Stimulated activated CD8-positive, alpha-beta memory T cell treated with anti-CD3 and anti-CD28 coated beads, Interleukin-15, amount 100 ng/mL, for 48 hours (primary cell): ENCODE measurements at places on chromosomes 12 and 14.

DNA sequence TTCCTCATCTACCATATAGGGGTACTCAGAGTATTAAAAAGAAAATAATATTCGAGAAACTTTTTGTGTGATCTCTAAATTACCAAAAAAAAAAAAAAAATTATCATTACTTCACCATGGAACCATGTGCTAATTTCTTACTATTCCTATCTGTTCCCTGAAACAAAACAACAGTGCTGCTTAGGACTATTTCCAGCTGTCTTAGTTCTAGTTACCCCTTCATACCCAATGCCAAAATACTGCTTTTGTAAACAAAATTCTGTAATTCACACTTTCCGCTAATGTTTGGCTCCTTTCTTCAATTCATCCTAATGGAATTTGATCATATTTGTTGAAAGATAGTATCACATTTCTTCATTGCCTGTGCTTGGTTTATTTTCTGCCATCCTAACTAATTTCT, 470.2 kb downstream of the BTG1 start:
- DNase-seq: no peak

GRCh38 chr14:41604721-41605531, 1.8 kb upstream of the LRFN5 start:
- DNase-seq: no peak

- no peak for DNase-seq
Measured at GRCh38 chr12:45730348-45731189, 1.1 kb downstream of the ARID2 start.

- no peak for DNase-seq
Measured at GRCh38 chr12:6575648-6576047, 7.6 kb upstream of the NOP2 start.

- no peak for DNase-seq
Measured at GRCh38 chr12:84247931-84248330, 664.7 kb downstream of the SLC6A15 start.

- DNase-seq: no peak
Measured at GRCh38 chr12:94721173-94721572, 70.8 kb upstream of the TMCC3 start.

DNA sequence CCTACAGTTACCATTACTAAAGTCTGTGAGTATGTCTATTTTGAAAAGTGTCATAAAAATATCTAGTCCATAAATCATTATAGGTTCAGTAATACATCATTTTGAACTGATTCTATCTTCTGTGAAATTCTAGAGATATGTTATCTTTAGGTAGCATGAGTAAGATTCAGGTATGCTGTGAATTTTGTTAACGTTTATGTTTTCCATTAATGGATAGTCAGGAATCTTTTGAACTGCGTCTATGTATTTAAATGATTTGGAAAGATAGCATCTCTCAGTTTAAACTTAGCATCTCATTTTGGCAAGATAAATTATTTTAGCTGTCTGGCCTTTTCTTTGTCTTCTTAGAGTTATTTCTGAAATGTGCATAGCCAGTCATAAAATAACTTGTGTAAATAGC, 8.3 kb downstream of the ALG10B start:
- no peak for DNase-seq

DNA sequence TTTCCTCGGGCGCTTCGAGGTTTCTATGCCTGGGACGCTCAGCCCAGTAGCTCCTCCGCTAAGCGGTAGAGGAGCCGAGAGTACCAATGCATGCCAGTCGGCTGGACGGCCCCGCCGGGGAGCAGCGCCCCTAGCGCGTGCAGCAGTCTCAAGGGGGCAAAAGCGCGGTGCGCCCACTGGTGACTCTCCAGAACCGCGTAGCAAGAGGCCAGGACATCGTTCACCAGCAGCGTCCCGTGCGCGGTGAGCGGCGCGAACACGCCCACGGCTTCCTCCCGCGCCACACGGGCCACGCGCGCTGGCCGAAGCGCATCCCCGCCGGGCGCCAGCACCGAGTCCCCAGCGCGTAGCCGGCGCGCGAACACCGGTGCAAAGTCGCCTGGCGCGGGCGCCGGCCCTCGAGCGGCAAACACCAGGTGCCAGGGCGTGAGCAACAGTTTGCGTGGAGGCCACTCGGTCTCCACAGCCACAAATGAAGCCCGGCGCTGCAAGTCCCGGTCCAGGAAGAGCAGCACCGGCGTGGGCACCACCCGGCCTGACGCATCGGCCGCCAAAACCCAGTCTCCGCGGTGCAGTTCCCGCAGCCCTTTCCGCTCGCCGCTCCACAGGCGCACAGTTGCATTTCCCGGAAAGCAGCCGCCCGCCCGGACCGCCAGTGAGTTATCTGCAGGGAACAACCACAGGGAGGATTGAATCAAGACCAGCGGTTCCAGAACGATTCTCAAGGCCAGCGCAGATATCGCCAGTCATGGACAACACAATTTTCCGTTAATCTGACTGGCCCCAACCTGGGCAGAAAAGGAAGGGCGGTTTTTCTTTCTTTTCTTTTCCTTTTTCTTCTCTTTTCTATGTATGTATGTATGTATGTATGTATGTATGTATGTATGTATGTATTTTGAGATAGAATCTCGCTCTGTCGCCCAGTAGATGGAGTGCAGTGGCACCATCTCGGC, 4.5 kb downstream of the DHH start:
- DNase-seq: no peak

GRCh38 chr14:42734041-42734440, 1127.4 kb downstream of the LRFN5 start:
- DNase-seq: no peak

DNA sequence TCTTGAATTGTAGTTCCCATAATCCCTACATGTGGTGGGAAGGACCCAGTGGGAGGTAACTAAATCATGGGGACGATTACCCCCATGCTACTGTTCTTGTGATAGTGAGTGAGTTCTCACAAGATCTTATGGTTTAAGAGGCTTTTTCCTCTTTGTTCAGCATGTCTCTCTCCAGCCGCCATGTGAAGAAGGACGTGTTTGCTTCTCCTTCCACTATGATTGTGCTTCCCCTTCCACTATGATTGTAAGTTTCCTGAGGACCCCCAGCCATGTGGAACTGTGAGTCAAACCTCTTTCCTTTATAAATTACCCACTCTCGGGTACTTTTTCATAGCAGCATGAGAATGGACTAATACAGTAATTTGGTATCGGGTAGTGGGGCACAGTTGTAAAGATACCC, 97.3 kb downstream of the PPP1R12A start:
- no peak for DNase-seq

GRCh38 chr14:86933460-86933859, 1059.5 kb downstream of the GALC start:
- no peak for DNase-seq

GRCh38 chr12:75870878-75871277, 160.7 kb downstream of the PHLDA1 start:
- no peak for DNase-seq

DNA sequence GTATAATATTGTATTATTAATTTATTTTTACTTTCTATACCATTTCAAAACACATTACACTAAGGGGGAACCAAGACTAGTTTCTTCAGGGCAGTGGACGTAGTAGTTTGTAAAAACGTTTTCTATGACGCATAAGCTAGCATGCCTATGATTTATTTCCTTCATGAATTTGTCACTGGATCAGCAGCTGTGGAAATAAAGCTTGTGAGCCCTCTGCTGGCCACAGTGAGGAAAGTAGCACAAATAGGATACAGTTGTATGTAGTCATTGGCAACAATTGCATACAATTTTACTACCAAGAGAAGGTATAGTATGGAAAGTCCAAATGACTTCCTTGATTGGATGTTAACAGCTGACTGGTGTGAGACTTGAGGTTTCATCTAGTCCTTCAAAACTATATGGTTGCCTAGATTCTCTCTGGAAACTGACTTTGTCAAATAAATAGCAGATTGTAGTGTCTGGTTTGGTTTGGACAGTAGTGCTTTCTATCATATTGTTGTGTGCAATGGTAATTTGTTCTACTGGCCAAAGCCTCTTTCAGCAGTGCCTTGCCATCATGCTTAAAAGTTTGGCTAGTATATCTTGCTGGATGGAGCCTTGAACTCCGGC, 24.3 kb upstream of the PLEKHD1 start:
- DNase-seq: peak; percentile 13

GRCh38 chr12:106780010-106780631, 5.6 kb downstream of the RIC8B start:
- no peak for DNase-seq

DNA sequence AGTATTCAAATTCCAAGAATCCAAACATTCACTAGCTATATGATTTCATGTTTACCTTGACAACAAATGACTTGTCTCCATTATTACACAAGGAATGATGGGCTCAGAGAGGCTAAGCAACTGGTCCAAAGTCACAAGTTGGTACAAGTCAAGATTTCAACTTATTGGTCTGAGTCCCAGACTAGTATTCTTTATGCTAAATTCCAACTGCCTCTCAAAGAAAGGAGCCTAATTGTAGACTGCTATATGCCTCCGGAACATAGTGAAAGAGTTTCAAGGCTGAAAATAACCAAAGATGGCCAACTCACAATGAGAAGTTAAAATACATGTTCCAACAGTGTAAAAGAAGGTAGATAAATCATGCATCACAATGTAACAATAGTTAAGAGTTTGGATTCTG, 7.5 kb downstream of the BTG1 start:
- no peak for DNase-seq

DNA sequence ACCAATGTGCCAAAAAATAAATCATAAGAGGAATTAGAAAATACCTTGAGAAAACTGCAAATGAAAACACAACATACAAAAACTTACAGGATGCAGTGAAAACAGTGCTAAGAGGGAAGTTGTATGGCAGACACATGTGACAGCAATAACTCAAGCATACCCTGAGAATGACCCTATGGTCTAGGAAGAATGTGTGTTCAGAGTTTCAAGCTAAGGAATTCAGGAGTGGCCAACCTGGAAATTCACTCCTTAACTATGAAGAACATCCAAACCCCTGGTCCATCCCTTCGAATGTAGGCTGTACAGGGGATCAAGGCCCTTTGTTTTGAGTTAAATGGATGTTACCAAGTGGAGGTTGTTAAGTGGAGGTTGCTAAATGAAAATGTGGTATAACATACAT, 16.7 kb upstream of the TTC9 start:
- no peak for DNase-seq

DNA sequence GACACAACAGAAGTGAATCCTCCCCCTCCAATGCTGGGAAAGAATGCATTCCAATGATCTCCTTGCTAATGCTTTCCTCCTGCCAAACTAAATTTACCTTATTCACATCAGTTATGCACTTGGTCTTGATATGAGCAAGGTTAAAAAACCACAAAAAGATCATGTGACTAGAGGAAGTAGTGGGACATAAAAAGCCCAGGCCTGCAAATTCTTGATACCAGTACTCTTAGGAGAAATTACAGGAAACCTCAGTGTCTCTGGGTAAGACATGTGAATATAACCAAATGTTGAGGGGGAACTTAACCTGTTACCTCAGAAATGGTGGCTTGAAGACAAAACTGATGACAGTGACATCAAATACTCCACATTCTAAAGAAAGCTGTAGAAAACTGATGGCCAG, 427.1 kb downstream of the RPS29 start:
- DNase-seq: no peak

DNA sequence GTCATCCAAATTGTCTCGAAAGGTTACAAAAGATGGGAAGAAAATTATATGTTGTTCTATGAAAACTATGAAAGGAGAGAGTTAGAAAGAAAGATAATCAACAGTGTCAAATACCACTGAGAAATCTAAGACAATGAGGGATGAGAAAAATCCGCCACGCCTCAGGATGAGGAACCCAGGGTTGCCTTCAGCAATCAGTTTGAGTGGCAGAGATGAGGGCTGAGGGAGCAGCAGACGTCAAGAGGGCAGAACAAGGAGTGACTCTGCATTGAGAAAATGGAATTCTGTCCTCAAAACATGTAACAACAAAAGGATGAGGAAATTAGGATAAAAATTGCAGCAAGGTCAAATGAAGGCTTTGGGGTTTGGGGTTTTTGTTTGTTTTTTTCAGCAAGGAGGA, 18.3 kb upstream of the OXA1L start:
- DNase-seq: no peak

DNA sequence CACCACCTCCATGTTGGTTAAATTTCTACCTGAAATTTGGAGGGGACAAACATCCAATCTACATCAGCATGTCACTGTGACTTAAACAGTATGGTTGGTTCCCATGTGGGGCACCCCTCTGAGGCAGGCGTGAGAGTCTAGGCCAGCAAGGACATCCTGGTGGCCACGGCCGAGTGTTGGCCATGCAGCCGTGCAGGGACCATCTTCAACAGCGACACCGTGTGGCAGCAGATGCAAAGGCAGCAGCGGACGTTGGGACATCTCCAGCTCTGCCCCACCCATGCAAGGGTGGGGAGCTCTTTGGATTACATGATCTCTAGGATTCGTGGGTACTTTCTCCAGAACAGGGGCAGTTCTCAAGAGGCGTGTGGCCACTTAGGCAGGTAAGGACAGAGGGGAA, 49.8 kb downstream of the NOC4L start:
- DNase-seq: no peak

DNA sequence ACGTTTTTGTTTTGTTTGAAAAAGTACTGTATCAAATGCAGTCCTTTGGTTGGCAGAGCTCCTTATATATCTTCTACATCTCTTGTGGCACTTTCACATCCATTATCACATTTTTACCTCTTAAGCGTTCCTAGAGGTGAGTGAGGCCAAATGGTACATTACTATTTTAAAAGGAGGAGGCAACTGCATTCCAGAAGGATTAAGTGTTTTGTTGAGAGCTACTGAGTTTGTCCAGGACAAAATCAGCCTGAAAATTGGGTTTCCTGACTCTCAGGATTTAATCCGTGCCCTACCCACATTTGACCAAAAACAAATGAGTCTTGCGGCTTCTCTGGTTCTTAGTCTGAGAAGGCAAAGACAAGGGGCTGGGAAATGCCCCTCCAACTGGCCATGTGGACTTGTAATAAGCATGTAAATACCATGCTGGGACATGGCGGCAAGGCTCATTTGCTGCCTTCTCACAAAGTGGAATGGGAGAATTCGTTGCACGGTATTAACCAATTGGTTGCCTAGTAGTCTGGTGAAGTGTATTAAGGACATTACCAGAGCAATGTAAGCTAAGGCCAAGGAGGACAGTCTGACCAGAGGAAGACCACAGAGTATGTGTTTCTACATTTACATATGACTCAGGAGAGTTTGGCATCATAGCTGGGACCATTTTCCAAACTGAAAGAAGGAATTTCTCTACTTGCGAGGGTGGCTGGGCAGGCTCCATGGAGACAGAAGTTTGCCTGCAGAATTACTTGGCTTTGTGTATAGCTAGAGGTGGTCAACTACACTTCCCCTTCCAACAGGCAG, 175.8 kb upstream of the PLXNC1 start:
- no peak for DNase-seq

DNA sequence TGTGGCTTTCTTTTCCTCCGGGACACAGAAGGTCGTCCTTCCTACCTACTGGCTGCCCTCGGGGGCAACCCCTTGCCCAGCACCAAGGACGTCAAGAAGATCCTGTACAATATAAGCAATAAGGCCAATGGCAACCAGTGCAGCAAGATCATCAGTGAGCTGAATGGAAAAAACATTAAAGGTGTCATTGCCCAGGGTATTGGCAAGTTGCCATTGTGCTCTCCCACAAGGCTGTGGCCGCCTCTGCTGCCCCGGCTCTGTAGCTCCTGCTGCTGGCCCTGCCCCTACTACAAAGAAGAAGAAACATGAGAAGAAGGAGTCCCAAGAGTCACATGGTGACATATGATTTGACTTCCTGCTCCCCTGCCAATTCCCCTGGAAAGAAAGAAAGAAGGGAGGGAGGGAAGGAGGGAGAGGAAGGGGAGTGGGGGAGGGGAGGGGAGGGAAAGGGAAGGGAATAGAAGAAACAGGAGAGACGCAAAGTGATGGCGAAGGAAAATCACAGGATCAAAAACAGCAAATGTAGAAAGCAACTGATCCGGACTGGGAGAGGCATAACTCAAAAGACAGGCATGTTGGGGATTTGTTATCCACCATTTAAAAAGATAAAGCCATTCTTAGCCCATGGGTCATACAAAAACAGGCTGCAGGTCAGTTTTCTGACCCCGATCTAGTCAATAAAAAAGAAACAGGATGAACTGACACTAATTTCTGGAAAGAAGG, 61.3 kb upstream of the RESF1 start:
- no peak for DNase-seq
